ENCODE measurements at places on chromosomes 1 and 21.

- no peak for DNase-seq
Observed at GRCh38 chr1:65897485-65897884, 104.8 kb downstream of the PDE4B start.

DNA sequence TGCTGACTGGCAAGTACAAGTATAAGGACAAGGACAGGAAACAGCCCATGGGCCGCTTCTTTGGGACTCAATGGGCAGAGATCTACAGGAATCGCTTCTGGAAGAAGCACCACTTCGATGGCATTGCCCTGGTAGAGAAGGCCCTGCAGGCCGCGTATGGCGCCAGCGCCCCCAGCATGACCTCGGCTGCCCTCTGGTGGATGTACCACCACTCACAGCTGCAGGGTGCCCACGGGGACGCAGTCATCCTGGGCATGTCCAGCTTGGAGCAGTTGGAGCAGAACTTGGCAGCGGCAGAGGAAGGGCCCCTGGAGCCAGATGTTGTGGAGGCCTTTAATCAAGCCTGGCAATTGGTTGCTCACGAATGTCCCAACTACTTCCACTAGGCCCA, 32.0 kb downstream of the SLC16A1 start:
- no peak for DNase-seq

DNA sequence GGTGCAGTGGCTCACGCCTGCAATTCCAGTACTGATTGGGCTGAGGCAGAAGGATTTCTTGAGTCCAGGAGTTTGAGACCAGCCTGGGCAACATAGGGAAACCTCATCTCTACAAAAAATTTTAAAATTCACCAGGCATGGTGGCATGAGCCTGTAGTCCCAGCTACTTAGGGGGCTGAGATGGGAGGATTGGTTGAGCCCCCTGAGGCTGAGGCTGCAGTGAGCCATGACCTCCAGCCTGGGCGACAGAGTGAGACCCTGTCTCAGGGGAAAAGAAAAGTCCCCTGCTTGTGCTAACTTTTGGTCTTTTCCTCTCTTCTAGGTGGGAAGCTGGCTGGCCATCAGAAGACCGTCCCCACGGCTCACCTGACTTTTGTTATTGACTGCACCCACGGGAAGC, 1.6 kb downstream of the SRARP start:
- no peak for DNase-seq

GRCh38 chr1:29062157-29062942, 61.4 kb downstream of the TMEM200B start:
- DNase-seq = no peak

DNA sequence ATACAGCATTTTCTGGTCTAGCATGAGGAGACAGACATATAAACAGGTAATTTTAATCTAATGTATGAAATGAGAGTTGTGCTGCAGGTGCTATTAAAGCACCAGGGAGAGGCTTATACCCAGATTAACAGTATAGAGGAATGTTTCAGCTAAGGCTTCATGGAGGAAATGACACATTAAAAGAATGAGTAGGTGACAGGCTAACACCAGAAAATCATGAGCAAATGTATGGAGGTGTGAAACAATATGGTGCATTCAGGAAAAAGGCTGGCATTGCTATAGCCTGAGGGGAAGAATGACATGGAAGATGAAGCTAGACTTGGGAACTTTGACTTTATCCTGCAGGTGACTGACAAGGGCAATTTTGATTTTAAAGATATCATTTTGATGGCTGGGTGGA, 7.0 kb downstream of the ARPC5 start:
- DNase-seq = no peak

GRCh38 chr1:12215118-12215961, 14.5 kb upstream of the VPS13D start:
- no peak for DNase-seq
